ENCODE measurements at places on chromosomes 4 and X. TPM values are rescaled to one million over a fixed set of nuclear protein-coding genes. Genes with fewer than 3 reads are reported as not detected.

The COL4A6 gene
- total RNA-seq = not detected

The BST1 gene
- total RNA-seq = 0.12 TPM

The BGN gene
- total RNA-seq = not detected

- H3K36me3 ChIP-seq = peaks cover 5% of the 10 kb centered on the region
- H3K27me3 ChIP-seq = no peaks in the 10 kb centered on the region
- H3K4me1 ChIP-seq = peaks cover 53% of the 10 kb centered on the region
- H3K4me3 ChIP-seq = no peak overlapping the region
Observed at GRCh38 chrX:13076176-13076961, 31.9 kb upstream of the FAM9C start.

DNA sequence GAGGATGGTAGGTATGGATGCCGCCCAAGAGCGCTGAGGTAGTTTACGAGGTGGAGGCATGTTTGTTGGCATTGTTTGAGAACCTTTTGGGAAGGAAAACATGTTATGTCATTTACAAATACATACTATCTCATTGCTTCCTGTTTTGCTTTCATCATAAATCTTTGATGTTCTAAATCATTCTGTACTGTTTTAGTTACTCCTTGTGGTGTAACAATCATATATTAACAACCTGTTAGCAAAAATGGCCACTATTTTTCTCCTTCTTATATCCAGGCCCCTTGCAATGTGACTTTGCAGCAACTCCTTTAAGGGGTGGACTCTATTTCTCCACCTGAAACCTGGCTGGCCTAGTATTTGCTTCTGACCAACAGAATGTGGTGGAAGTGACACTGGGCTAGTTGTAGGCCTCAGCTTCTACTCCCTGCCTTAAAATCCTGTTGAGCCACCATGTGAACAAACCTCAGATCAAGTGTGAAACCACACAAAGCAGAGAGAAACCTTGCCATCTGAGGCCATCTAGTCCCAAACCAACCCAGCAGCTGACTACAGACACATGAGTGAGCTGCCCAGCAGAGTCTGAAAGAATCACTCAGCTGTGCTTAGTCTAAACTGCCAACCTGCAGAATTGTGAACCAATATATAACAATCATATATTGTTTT lies 15.8 kb upstream of the CXorf38 start:
- no peak overlapping the region for H3K4me3 ChIP-seq
- no peak for DNase-seq
- peaks cover 33% of the 10 kb centered on the region for H3K36me3 ChIP-seq
- peak overlapping the region; percentile 72 for H3K27ac ChIP-seq
- no peaks in the 10 kb centered on the region for H3K27me3 ChIP-seq
- H3K4me1 ChIP-seq = no peaks in the 10 kb centered on the region

DNA sequence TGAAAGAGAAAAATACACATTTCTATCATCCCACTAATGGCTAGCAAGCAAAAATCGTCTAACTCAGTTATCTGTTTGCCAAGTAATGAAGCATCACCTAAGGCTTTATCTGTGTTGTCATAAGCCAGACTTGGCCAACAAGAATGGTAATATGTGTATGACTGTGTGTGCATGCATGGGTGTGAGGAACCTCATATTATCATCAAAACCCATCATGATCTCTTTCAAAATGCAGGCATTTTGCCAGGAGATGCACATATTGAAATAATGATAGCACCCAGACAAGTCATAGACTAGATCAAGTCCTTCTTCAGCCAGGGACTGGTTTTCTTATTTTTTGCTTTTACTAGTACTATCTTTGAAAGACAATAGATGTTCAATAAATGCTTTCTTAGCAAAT lies 172.5 kb upstream of the FMR1 start:
- H3K4me3 ChIP-seq = no peak overlapping the region
- no peak for DNase-seq
- no peak overlapping the region for H3K27ac ChIP-seq
- peaks cover 27% of the 10 kb centered on the region for H3K4me1 ChIP-seq
- H3K27me3 ChIP-seq = no peaks in the 10 kb centered on the region

GRCh38 chr4:43041632-43042031 lies 149.1 kb downstream of the GRXCR1 start:
- no peak overlapping the region for H3K27ac ChIP-seq
- H3K4me1 ChIP-seq = no peaks in the 10 kb centered on the region
- no peaks in the 10 kb centered on the region for H3K36me3 ChIP-seq
- H3K27me3 ChIP-seq = no peaks in the 10 kb centered on the region
- DNase-seq = no peak

GRCh38 chr4:48930654-48931053 lies 24.1 kb upstream of the OCIAD2 start:
- no peak for DNase-seq
- no peak overlapping the region for H3K27ac ChIP-seq
- no peaks in the 10 kb centered on the region for H3K36me3 ChIP-seq
- H3K4me1 ChIP-seq = no peaks in the 10 kb centered on the region
- no peaks in the 10 kb centered on the region for H3K27me3 ChIP-seq
- H3K4me3 ChIP-seq = no peak overlapping the region

DNA sequence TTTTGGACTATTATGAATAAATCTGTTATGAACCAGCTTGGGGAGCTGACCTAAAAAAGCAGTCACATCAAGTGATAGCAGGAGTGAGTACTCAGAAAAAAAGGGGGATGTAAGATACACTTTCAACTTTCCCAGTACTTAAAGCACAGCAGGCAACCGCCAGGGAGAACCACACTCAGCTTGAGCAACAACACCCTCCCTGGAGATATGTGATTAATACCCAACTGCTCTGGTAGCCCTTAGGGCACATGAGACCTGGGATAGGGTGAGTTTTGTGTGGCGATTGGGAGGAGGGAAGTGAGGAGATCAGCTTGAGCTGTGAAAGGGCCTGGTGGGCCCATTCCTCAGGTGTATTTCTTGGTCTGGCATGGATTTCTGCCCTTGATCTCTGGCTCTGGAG lies 220.3 kb upstream of the SFRP2 start:
- H3K36me3 ChIP-seq = no peaks in the 10 kb centered on the region
- no peak for DNase-seq
- no peaks in the 10 kb centered on the region for H3K4me1 ChIP-seq
- no peaks in the 10 kb centered on the region for H3K27me3 ChIP-seq
- no peak overlapping the region for H3K27ac ChIP-seq
- no peak overlapping the region for H3K4me3 ChIP-seq

Measured in activated CD4-positive, alpha-beta T cell treated with anti-CD3 and anti-CD28 coated beads, Interleukin-2, amount 10 ng/mL, durations not matched to agents 24 days and 14 days (primary cell).